ENCODE measurements at places on chromosomes 11 and 22.

- DNase-seq, result no peak
Measured at GRCh38 chr22:46575911-46576555, 38.6 kb upstream of the CELSR1 start.

DNA sequence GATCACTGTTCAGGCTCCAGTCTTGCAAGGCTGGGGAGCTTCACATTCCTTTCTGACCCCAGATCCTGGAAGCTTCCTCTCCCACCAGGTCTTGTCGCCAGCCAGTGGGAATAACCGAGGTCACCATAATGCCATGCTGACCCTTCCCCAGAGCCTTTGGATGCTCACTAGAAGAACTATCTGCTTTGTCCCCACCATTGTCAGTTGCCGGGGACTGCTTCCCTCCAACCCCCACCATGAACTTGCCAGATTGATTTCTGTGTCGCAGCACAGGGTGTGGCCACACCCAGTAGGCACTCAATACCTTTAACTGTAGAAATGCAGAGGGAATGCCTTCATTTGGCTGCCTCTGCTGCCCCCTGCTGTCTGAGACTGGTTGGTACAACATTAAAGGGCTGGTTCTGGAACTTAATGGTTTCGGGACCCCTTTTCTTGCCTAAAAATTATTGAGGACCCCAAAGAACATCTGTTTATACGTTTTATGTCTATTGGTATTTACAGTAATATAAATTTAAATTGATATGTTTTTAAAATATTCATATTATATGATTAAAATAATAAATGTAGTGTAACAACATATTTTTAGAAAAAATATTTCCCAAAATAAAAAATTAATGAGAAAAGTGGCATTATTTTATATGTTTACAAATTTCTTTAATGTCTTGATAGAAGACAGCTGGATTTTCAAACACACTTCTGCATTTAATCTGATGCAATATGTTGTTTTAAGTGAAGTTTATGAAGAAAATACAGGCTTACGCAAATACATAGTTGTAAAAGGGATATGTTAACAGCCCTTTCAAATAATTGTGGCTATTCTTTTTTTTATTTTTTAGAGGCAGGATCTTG is 6.7 kb upstream of the GDPD5 start:
- peak; percentile 34 for DNase-seq

- no peak for DNase-seq
Measured at GRCh38 chr11:46898396-46899095, 19.8 kb downstream of the LRP4 start.

GRCh38 chr11:31233425-31233824 is 136.1 kb downstream of the DCDC1 start:
- DNase-seq, result no peak

DNA sequence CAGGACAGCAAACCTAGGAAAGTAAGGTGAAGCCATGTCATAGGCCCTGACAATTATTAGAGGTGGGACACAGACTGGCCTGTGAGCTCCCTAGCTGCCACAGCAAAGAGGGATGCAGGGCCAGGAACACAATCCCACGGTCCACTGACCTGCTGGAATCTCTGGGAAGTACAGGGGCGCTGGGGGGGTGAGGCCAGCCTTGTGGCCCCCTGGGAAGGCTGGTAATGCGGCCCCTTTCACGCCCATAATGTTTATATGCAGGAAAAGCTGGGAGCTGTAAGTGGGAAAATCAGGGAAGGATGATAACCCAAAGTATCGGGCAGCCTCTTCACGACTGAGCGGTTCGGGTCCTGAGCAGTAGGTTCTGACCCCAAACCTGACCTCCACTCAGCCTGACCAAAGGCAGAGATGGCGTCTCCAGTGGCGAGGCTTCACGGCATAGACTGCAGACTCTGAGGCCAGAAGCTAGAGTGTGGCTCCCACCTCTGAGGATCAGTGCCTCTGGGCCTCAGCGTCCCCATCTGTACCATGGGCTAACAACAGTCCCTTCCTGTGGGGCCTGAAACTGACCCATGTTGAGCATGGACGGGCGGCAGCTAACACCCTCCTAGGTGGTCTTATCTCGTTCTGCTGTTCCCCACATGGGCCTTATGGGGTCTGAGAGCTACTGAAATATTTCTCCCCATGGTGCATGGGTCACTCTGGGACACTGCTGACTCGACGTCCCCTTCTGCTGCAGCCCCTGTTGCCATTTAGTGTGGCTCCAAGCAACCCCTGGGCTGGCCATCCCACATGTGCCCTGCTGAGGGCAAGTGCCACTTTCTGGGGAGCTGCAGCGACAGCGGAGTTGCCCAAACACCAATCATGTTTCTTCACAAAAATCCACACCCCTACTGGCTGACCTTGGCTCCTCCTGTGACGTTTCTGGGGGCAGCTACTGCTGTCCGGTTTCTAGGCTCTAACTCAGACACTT is 101.8 kb downstream of the PHF21B start:
- DNase-seq, result no peak

GRCh38 chr22:27765706-27766291 is 35.8 kb downstream of the MN1 start:
- no peak for DNase-seq

DNA sequence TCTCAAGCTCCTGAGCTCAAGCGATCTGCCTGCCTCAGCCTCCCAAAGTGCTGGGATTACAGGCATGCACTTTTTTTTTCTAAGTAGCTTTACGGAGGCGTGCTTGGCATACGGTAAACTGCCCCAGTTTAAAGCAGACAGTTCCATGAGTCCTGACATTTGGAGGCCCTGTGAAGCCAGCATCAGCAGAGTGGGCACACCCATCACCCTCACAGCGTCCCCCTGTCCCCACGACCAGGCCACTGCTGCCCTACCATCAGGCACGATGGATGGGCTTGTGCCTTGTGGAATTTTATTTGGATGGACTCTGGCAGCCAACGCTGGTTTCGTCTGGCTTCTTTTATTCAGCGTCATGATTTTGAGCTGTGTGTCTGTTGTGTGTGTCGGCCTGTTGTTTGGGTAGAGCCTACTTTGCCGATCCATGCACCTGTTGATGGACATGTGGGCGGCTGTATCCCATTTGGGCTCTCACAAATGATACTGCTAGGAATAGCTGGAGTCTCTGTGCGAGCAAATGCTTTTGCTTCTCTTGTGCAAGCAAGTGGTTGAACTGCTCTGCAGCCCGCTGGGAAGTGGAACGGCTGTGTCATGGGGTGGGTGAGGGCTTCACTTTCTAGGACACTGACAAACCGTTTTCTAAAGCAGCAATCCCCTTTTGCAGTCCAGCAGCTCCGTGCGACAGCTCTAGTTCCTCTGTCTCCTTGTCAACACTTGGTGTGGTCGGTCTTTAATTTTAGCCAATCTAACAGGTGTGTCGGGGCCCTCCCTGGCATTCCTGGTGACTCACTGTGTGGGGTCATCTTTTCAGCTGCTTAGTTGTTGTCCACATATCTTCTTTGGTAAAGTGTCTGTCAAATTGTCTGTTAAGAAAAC is 23.8 kb downstream of the KCNQ1 start:
- no peak for DNase-seq

DNA sequence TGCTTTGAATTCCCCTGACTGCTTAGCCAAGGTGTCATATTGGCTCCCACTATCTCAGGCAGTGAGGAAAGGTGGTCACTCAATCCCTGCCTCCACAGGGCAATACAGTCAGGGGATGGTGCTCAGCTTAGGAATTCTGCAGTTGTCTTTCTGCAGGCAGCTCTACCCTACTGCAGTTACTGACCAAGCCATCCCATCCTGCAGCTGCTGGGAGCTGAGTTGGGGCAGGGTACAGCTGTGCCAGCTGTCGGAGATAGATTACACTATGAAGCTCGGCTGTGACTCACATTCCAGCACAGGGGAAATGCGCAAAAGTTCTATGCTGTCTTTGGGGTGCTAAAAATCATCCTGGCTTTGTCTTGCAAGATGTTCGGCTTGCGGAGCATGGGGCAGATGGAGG is 4.4 kb upstream of the DAGLA start:
- DNase-seq, result no peak

DNA sequence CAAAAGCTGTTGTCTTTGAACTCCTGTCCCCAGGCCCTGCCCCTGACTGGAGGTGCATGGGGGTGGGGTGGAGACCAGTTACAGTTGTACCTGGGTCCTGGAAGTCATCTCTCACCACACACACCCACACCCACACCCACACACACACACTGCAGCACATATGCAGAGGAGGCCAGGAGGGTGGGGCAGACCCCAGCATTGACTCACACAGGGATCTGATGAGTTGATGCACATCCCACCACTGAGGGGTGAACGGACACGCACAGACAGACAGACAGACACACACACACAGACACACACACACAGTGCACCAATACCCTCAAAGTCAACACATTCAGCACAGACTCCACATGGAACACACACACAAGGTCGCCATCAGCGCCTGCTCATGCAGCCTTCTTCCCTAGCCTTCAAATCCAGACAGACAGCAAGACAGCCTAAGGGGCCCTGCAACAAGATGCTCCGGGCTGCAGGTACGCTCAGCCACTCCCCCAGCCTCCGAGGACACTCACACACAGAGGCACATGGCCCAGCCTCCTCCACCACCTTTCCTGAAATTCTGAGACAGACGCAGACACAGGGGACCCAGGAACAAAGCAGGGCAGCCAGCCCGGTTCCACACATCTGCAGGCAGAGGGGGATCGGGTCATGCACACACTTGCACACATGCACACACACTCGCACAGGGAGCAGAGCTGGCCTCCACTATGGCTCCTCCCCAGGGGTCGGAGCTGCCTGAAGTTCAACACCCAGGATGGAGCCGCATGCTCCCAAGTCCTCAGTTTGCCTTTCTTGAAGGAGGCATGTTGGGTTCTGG is 26.5 kb downstream of the SYT7 start:
- no peak for DNase-seq

DNA sequence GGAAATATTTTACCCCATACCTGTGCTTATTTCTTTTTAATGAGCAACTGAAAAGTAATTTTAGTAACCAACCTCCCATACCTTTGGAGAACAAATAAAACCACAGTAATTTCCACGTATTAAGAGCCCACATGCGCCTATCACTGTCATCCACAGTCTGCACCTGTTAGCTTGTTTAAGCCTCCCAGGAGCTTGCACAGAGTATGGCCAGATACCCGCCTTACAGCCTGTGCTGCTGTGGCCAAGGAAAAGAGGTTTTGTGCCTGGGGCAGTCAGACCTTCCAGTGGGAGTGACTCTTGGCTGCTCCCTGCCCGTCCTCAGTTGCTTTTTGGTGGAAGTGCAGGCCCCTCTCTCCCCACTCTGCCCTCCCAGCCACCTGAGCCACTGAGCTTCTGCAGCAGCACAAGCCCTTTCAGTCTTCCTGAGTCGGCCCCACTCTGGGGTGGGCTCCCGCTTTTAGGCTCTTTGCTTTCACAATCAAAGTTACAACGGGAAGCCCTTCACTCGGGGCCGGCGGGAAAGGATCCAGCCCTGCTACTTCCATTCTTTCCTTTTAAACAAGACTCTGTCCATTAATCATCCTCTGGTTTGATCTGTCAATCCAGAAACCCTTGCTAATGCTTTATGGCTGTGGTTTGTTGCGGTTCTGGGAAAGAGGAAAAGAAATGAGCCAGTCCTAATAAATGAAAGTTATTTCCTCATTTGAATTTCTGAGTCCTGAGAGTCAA is 308.8 kb downstream of the TBC1D22A start:
- DNase-seq, result no peak

GRCh38 chr11:69350040-69350439 is 56.1 kb downstream of the MYEOV start:
- no peak for DNase-seq

- no peak for DNase-seq
Measured at GRCh38 chr22:27747396-27748221, 53.9 kb downstream of the MN1 start.

GRCh38 chr11:15845261-15845660 is 511.1 kb downstream of the SOX6 start:
- DNase-seq, result no peak

GRCh38 chr11:11520231-11521015 is 101.4 kb downstream of the GALNT18 start:
- DNase-seq, result no peak

GRCh38 chr11:78977009-78977408 is 402.3 kb upstream of the NARS2 start:
- no peak for DNase-seq

DNA sequence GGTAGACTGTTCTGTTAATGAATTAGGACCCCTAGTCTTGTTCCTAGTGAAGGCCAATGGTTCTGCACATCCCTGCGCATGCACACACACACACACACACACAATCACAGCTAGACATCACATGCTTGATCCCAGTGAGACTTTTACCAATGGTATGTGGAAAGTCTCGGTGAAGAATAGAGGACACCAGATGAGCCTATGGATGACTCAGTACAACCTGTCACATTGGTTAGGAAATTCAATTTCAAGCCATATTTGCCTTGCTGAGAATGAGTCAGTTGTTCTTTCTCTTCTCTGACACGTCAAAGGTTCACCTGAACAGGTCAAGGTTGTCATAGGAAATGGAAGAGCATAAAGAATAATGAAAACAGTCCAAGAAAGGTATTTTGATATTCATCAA is 122.0 kb downstream of the SLC17A6 start:
- no peak for DNase-seq

DNA sequence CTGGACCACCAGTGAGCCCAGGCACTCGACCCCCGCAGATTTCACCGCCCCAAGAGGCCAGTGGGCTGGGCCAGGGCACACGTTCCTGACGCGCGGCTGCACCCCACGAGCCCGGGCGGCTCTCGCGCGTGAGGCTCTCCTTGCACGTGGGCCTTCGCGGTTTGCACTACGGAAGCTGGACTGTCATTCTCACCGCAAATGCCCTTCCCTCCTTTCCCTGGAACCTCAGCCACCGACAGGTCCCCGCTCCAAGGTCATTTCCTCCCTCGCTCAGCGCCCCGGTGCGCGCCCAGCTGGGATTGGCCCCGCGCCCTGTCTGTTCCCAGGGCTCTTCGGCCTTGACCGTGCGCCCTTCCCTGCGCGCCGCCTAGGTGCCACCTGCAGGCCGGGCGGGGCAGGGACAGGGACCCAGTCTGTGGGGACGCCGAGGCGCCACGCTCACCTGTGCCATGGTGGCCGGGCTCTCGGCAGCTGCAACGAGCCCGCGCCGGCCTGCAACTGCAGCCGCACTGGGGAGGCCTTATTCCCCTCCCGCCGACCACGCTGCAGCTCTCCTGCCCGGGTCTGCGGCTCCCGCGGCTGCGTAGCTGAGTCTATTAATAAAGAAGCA is 2.1 kb upstream of the CPT1A start:
- no peak for DNase-seq

- no peak for DNase-seq
Measured at GRCh38 chr11:70916351-70916750, 336.0 kb downstream of the SHANK2 start.

DNA sequence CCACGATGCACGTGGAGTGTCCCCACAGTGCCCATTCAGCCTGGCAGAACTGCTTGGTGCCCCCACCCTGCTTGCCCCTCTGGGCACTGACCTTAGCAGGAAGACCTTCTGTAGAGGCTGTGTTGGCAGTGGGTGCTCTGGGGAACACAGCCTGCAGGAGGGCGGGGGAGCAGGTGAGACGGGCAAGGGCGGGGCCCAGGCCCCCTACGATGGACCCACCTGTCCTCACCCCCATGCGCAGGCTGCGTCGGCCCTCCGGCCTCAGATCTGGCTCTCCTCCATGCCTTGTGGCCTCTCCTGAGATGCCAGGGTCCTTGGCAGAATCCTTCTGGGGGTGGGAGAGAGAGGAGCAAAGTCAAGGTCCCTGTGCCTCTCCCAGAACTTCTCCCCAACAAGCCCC is 10.9 kb downstream of the CDC42BPG start:
- DNase-seq, result no peak

GRCh38 chr11:43489869-43490465 is 131.2 kb downstream of the TTC17 start:
- no peak for DNase-seq

All from nucleus accumbens (tissue), 56 donors.